T-helper 17 cell (primary cell): ENCODE measurements at places on chromosomes 6 and 20.

- DNase-seq, result no peak
Observed at GRCh38 chr6:168313431-168314011, 6.1 kb downstream of the DACT2 start.

DNA sequence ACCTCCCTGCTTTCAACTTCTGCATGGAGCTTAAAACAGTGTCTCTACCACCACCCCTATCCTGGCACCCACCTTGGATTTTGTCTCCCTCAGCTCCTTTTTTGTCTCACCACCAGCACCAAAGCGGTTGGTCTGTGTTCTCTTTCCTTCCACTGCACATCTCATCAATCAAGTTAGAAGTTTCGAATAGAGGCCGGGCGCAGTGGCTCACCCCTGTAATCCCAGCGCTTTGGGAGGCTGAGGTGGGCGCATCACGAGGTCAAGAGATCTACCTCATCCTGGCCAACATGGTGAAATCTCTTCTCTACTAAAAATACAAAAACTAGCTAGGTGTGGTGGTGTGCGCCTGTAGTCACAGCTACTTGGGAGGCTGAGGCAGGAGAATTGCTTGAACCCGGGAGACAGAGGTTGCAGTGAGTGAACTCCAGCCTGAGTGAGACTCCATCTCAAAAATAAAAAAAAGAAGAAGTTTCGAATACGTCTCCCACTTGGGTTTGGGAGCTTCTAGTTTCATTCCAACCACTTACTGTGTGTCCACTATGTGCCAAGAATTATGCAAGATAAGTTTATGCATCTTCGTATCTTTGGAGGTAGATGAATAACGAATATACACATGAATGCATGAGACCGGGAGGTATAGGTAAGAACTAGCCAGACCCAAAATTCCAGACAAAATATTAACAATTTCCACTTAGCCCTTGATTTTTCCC, 5.9 kb downstream of the PCED1A start:
- DNase-seq, result no peak

DNA sequence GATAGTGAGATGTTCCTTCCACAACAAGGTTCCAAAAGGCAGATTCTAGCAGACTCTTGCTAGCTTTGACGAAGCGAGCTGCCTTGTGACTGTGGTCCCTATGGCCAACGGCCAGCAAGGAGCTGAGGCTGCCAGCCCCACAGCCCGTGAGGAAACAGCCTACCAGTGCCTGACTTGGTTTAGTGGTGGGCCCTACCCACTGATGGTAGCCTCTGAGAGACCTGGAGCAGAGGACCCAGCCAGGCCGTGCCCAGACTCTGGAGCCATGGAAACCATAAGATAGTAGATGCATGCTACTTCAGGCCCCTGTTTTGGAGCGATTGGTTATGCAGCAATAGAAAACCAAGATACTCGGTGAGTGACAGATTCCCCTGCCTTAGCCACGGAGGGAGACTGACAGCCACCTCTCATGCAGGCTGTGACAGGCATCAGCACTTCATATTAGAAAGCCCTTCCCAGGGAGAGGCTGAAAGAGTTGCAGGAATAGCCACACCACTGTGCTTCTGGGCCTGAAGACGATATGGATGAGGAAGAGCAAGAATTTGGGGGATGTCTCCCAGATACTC, 19.2 kb downstream of the PSMG4 start:
- no peak for DNase-seq

GRCh38 chr6:167667204-167668018, 159.3 kb upstream of the AFDN start:
- DNase-seq, result no peak

- DNase-seq, result no peak
Observed at GRCh38 chr20:21219686-21220085, 83.4 kb upstream of the XRN2 start.

- no peak for DNase-seq
Observed at GRCh38 chr20:9427430-9428291, 86.7 kb upstream of the LAMP5 start.

GRCh38 chr20:1633535-1633934, 13.7 kb upstream of the SIRPB1 start:
- no peak for DNase-seq

DNA sequence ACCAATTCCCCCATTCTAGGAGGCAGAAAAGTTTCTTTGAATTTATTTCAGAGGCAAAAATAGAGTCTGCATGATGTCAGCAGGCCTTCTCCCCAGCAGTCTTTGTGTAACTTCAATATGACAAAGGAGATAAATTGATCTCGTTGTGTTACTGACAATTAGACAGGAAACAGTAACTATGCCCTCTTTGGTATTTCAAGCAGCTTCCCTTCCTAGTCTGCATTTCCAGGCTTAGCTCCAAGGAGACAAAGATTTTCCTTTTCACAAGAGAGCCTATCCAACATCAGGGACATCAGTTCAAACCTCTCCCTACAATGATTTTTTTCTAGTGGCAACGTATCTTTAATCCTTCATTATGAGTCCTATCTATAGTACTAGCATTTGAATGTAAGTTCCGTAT, 245.9 kb upstream of the HSF2 start:
- DNase-seq, result no peak

- no peak for DNase-seq
Observed at GRCh38 chr6:148263010-148263409, 79.6 kb upstream of the SASH1 start.
